Stimulated activated CD8-positive, alpha-beta memory T cell treated with anti-CD3 and anti-CD28 coated beads, Interleukin-4, amount 100 ng/mL, for 1 hour (primary cell): ENCODE measurements at places on chromosomes 12 and 14.

GRCh38 chr14:41749429-41749828 lies 142.8 kb downstream of the LRFN5 start:
- DNase-seq: no peak

- DNase-seq: no peak
Observed at GRCh38 chr12:89245090-89245489, 107.2 kb downstream of the DUSP6 start.

DNA sequence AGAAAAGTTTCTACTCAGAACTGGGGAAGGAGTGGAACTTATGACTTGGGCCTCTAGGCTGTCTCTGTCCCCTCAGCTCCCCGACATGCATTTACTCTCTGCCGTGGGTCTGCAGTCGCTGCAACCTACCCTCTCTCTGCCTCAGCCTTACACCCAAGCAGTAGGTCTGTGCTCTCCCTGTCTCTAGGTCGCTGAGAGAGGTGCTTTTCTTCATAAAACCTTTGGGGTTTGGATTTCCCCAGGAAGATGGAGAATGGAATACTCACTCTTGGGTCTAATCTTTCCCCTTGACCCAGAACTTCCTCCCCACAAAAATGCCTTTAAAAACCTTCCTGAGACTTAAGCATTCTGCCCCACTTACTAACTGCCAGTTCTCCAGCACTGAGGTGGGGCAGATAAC lies 12.9 kb downstream of the GPR84 start:
- no peak for DNase-seq

GRCh38 chr14:102316338-102316742 lies 3.2 kb upstream of the ZNF839 start:
- DNase-seq: no peak

- DNase-seq: no peak
Observed at GRCh38 chr14:64525354-64525753, 15.2 kb upstream of the HSPA2 start.

GRCh38 chr14:81219759-81220579 lies 790 bp downstream of the GTF2A1 start:
- DNase-seq: peak; percentile 21

GRCh38 chr12:76706761-76707160 lies 57.2 kb upstream of the ZDHHC17 start:
- DNase-seq: no peak

GRCh38 chr12:99195474-99195873 lies 452.1 kb upstream of the GARIN6 start:
- no peak for DNase-seq

DNA sequence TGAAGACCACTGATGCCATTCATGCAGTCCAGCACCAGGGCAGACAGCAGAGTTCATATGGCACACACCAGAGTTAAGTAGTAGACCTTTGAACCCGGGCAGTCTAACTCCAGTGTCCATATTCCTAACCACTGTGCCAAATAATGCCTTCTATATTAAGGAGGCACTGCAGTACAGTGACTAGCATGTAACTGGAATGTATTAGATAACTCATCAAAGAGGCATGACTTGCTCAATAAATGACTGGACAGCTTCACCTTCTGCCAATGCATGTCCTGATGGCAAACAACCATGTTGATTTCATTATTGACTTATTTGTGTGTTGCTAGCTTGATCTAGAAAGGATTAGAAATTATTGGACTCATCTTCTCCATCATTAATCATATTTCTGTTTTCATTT lies 40.2 kb downstream of the DACT1 start:
- no peak for DNase-seq

GRCh38 chr12:104303538-104304151 lies at the start of gene EID3:
EID3 (plus strand) TSS chr12:104303739; CDS start chr12:104303935, 196 bp downstream.
- peak; percentile 84 for DNase-seq
